Activated T-helper 2 cell treated with anti-CD3 and anti-CD28 coated beads, Interferon-gamma antibody, Interleukin-2, Interleukin-4, amounts not matched to agents 10 μg/mL and 5 μg/mL and 100 μg/mL, durations not matched to agents 14 hours and 24 hours and 36 hours (primary cell): ENCODE measurements at places on chromosomes 2 and 18. TPM values are rescaled to one million over a fixed set of nuclear protein-coding genes. Genes with fewer than 3 reads are reported as not detected.
A peak's percentile ranks its signal among the peaks of the same experiment; 100 is the strongest.

DNA sequence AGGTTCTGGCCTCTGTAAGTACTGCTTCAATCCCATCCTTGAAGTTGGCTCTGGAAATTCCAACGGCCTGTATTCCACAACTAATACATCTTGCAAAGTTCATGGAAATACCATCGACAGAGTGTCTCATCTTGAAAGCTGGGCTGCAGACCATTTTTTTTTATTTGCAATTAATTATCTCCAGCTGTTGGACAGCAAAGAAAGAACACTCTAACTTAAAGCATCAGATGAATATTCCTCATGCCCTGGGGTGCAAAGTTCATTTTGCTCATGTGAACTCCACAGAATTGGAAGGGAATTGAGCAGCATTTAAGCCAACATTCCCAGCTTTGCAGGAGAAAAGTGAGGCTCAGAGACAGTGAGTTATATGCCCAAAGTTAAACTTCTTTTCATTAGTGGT lies 96.5 kb upstream of the PIEZO2 start:
- H3K27ac ChIP-seq = no peak overlapping the region
- DNase-seq = no peak
- no peaks in the 10 kb centered on the region for H3K4me1 ChIP-seq
- no peaks in the 10 kb centered on the region for H3K27me3 ChIP-seq
- H3K36me3 ChIP-seq = no peaks in the 10 kb centered on the region

DNA sequence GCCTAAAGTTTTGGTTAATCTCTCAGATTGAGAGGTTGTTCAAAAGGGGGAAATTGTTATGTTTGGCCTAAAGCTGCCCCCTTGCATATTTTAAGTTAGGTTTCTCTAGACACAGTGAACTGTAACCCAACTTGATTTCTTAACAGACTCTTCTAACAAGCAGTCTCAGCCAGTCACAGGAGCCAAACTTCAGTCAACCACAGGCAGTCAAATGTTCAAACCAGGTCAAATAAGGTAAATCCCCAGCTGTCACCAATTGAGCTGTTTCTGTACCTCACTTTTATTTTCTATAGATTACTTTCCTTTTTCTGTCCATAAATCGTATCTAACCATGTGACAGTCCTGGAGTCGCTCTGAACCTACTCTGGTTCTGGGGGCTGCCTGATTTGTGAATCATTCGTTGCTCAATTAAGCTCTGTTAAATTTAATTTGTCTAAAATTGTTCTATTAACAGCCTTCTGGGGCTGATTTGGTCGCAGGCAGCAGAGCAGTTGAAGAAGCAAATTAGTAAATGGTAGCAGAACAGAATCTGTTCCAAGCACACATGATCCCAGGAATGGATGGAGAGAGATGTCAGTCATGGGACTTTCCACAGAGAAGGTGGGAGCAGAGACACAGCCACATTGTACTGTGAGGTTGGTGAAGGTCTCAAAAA lies 16.4 kb upstream of the NFU1 start:
- no peak overlapping the region for H3K4me3 ChIP-seq
- peaks cover 13% of the 10 kb centered on the region for H3K4me1 ChIP-seq
- H3K36me3 ChIP-seq = no peaks in the 10 kb centered on the region
- no peak for DNase-seq
- peak overlapping the region; percentile 11 for H3K27ac ChIP-seq

DNA sequence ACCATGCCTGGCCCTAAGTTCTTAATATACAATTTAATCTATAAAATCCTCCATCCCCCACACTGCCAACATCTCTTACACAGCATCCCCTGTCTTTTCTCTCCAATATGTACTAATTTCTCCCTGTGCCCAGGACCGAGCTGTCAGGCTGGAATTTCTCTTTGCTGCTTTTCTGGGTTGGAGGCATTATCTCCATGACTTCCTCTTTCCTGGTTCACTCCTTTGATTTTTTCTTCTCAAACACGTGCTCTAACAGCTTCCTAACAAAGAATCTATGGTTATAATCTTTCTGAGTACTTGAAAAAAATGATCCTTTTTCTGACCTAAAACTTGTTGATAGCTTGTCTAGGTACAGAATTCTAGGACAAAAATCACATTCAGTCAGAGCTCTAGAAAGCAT lies 112.8 kb downstream of the C1D start:
- H3K27me3 ChIP-seq = peaks cover 1% of the 10 kb centered on the region
- no peak for DNase-seq
- no peak overlapping the region for H3K4me3 ChIP-seq
- H3K4me1 ChIP-seq = peaks cover 7% of the 10 kb centered on the region
- no peak overlapping the region for H3K27ac ChIP-seq

GRCh38 chr2:165636959-165637358 lies 157.1 kb downstream of the GALNT3 start:
- H3K27me3 ChIP-seq = no peaks in the 10 kb centered on the region
- H3K4me1 ChIP-seq = no peaks in the 10 kb centered on the region
- no peak overlapping the region for H3K4me3 ChIP-seq

Gene ADAM17
- 23.3 and 25.0 TPM in 2 replicates for total RNA-seq

DNA sequence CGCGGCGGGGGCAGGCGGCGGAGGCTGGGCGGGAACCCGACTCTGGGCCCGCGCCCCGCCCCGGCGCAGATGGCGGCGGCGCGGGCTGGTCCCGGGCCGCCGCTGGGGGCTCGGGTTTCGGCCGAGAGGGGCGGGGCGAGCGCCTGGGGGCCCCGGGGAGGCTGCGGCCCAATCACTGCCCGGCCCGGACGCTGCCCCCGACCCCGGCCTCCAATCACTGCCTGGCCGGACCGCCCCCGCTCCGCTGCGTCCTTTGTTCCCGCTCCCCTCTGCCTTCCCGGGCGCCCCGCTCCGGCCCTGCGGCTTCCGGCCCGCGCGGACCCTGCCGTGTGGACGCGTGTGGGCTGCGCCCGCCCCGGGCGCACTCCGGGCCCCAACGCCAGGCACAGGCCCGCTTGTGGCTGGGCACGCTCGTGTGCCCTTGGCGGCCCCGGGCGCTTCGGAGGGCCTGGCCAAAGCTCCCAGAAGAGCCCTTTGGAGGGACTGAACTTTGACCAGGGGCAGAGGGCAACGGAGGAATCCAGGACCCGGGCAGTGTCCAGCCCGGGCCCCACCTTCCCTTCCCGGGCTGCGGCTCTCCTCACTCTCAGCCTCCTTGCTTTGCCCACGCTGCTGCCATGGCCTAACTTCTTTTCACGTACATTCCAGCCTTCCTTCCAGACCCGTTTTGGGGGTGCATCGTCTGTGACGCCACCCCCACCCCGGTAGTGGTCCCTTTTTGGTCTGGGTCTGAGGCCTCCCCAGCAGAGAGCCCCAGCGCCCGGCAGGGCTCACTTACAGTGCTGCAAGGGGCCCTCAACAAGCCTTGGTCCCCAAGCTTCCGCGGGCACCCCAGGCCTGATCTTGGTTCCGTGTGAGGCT lies 27.1 kb upstream of the PTMA start:
- H3K4me1 ChIP-seq = peaks cover 5% of the 10 kb centered on the region
- peak overlapping the region; percentile 71 for H3K4me3 ChIP-seq
- H3K27ac ChIP-seq = no peak overlapping the region
- no peaks in the 10 kb centered on the region for H3K36me3 ChIP-seq
- peaks cover 7% of the 10 kb centered on the region for H3K27me3 ChIP-seq

Gene CCDC74B
- total RNA-seq = 0.94 and 1.1 TPM in 2 replicates

DNA sequence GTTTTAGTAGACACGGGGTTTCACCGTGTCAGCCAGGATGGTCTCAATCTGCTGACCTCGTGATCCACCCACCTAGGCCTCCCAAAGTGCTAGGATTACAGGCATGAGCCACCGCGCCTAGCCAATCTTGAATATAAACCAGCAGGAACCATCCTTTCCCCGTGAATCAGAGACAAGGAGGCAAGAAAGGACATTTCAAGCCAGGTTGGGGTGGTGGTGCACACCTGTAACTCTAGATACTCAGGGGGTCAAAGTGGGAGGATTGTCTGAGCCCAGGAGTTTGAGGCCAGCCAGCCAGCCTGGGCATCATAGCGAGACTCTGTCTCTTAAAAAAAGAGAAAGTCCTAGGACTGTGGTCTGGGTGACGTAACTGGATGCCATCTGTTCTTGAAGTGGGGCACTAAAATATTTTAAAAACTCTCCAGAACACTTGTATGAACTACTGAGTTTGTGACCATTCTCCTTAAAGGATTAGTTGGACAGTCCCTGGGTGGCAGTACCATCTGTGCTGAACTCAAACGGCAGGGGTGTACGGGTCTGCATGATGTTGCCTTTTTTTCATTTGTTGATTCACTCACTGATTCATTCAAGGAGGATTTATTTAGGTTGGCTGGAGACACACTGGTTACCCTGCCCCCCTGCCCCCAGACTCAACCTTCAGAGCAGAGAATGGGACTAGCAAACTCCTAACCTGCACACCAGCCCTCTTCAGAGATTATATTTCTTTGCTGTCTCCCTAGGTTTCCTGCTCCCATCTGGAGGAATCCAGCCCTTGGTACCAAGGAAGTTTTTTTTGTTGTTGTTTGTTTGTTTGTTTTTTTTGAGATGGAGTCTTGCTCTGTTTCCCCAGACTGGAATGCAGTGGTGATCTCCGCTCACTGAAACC lies 2.9 kb upstream of the TLX2 start:
- H3K36me3 ChIP-seq = peaks cover 19% of the 10 kb centered on the region
- no peak overlapping the region for H3K27ac ChIP-seq
- no peak overlapping the region for H3K4me3 ChIP-seq
- no peak for DNase-seq

- no peak overlapping the region for H3K4me3 ChIP-seq
- no peaks in the 10 kb centered on the region for H3K4me1 ChIP-seq
These were observed 63.4 kb upstream of the ZBTB7C start for GRCh38 chr18:48472610-48473009.

DNA sequence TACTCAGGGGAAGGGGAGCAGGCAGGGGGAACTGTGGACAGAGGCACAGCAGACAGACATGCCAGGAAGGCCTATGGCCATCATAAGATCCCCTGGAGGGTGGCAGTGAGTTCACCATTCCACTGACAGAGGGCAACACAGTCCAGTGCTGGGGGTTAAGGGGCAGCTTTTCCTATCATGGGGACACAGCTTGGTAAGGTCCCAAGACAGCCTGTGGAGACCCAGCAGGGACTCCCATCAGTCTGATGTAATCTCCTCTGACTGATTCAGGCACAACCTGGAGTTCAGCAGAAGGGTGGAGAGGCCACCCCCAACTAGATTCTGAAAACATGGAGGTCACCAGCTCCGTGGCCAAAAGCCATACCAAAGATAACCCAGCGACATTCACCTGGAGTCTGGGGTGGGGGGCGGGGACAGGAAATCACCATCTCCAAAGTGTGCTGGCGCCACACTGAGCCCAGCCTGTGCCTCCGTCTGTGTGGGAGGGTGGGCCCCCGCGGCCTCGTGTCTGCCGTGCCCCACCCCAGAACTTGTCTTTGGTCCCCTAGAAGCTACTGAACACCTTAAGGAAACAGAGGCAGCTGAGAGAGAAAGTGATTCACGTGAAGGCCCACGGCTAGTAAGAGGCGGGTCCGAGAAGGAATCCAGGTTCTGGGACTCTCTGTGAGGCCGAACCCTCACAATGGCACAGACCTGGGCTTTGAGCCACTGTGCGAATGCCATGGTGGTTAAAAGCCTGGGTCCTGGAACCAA lies 28.6 kb downstream of the DNMT3A start:
- peak overlapping the region; percentile 86 for H3K4me3 ChIP-seq
- H3K36me3 ChIP-seq = peaks cover 64% of the 10 kb centered on the region
- H3K27me3 ChIP-seq = no peaks in the 10 kb centered on the region
- peak overlapping the region; percentile 97 for H3K27ac ChIP-seq

Gene TMEM198
- 3.8 and 4.9 TPM in 2 replicates for total RNA-seq

DNA sequence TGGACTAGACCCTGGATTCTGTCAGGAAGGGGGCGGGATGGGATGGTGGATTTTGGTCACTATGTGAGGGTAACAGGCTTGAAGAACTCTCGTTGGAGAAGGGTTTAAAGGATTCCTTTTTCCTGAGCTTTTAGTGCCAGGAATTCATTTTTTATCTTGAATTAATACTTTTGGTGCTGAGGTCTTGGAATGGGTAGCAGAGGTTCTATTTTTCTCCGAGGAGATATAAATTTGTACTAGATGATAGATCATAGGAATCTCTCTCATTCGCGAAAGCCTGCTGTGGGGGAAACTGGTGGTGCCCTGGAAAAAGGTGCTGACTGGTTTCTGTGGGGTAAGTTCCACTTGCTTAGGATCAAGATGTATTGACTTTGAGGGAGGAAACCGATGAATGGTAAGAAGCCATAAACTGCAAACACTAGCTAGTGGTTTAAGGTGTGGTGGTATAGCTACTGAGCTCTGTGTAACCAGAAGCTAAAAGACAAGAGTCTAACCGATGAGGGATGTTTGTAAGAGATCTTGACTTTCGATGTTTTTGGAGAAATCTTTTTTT lies 706 bp downstream of the AGPS start:
- no peak for DNase-seq

DNA sequence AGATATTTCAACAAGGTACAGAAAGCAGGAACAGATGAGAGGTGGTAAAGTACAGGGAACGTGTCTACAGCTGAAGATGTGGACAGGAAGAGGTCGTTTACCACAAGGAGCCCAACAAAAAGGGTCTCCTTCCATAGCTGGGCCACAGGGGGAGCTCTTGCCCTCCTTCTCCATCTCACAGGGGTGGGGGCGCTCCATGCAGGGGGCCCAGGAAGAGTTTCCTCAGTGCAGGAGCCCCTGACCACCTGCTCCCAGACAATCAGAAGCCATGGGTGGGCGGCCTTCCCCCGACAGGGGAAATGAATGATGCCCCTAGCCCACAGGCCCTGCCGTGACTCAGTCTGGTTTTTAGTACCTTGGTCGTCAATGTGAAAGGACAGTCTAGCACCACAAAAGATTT lies 163.6 kb upstream of the ZNF516 start:
- no peak overlapping the region for H3K4me3 ChIP-seq
- H3K27ac ChIP-seq = no peak overlapping the region
- peaks cover 21% of the 10 kb centered on the region for H3K4me1 ChIP-seq
- H3K36me3 ChIP-seq = no peaks in the 10 kb centered on the region

Gene CD28
- 53.6 and 59.3 TPM in 2 replicates for total RNA-seq

DNA sequence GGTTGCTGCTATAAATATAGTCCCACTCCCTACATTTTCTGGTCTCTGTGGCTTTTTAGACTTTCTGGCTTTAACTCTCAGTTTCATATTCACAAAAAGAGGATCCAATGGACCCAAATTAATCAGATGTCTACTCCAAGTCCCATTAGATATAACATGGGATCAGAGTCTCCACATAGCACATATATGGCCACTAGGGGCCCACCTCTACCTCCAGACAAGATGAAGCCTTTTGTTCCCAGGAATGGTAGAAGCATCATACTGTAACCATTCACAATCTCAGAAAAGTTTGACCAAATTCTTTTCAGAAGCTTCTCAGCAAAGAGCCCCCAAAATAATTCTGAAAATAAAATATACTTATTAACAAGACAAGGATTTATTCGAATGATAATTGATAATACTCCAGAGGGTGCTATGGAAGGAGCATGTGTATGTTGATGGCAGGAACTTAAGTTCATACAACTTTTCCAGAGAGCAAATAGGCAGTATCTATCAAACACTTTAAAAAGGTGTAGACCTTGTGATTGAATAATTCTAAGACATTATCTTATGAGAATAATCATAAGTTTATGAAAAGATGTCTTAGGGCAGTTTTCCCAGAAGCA lies 382.3 kb upstream of the CRIM1 start:
- peaks cover 3% of the 10 kb centered on the region for H3K4me1 ChIP-seq
- no peak for DNase-seq
- H3K36me3 ChIP-seq = no peaks in the 10 kb centered on the region

Gene LYPD1
- total RNA-seq = not detected in 2 replicates
